H9 (cell line): ENCODE measurements at places on chromosomes 7 and 10. TPM values are rescaled to one million over a fixed set of nuclear protein-coding genes. Genes with fewer than 3 reads are reported as not detected.

- H3K36me3 ChIP-seq = no peaks in the 10 kb centered on the region
- H3K4me3 ChIP-seq = no peak overlapping the region
- H3K27ac ChIP-seq = no peak overlapping the region
- no peaks in the 10 kb centered on the region for H3K4me1 ChIP-seq
- no peaks in the 10 kb centered on the region for H3K27me3 ChIP-seq
Measured at GRCh38 chr7:20236790-20237189, 19.6 kb upstream of the MACC1 start.

- DNase-seq = no peak
- no peak overlapping the region for H3K27ac ChIP-seq
- no peaks in the 10 kb centered on the region for H3K27me3 ChIP-seq
- no peak overlapping the region for H3K4me3 ChIP-seq
Measured at GRCh38 chr7:28077616-28078015, 103.0 kb downstream of the JAZF1 start.

RBM20 gene
- total RNA-seq = 0.15 and 0.17 TPM in 2 replicates

OPN1SW gene
- not detected in 2 replicates for total RNA-seq

DNA sequence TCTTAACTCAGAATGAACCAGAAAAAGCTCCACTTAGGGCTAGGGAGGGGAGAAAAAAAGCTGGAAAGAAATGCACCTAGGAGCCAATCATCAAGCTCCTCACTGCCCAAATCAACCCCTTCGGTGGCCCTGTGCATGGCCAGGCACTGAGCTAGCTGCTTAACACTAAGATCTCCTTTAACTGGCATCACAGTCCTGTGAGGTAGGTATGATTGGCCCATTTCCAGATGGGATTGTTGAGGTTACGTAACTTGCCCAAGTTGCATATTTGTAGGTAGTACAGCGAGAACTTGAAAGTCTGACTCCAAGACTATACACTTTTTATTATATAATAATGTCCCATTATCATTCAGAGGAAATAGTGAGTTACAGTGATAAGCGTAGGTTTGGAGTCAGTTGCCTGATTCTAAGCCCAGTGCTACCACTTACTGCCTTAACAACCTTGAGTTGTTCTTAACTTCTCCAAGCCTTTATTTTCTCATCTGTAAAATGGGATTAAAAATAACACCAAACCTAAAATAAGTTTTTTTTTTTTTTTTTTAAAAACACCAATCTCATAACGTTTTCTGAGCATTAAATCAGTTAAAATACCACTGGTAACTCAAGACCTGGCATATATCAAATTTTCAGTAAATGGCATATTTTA lies 37.2 kb upstream of the ACSL5 start:
- H3K4me1 ChIP-seq = no peaks in the 10 kb centered on the region
- H3K27me3 ChIP-seq = no peaks in the 10 kb centered on the region
- no peak overlapping the region for H3K27ac ChIP-seq
- H3K36me3 ChIP-seq = no peaks in the 10 kb centered on the region
- no peak overlapping the region for H3K4me3 ChIP-seq

ARHGEF5 gene
- total RNA-seq = 32.3 and 33.9 TPM in 2 replicates

DNA sequence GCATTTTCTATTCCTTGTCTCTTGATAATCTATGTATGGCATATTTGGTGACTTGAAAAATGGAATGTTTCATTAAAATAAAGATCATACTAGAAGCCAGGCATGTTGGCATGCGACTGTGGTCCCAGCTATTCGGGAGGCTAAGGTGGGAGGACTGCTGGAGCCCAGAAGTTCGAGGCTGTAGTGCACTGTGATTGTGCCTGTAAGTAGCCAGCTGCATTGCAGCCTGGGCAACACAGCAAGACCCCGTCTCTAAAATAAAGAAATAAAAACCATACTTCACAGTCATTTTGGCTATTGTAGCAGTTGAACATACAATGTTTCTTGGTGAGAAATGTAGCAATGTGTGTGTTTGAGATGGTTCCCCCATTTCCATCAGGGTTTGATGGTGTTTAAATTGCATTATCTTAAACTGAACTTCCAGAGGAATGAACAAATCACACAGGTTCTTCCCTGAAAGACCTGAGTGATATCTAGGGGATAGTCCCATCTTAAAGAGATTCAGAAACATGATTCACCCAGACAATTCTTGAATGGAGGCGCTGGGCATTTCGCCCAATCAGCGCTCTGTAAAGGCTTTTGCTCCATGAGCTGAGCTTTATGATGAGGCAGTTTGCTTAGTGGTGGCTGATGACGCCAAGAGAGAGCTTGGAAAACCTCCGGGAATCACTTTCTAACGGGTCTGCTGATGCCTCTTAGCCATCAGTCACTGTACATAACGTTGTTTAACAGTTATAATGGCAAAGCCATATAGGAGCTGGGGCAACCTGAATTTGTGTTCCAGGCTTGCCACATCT lies 19.4 kb upstream of the BTBD16 start:
- no peak overlapping the region for H3K27ac ChIP-seq
- H3K27me3 ChIP-seq = no peaks in the 10 kb centered on the region
- no peak for DNase-seq
- peaks cover 22% of the 10 kb centered on the region for H3K36me3 ChIP-seq

GRCh38 chr7:1564603-1565022 lies 5.2 kb downstream of the PSMG3 start:
- DNase-seq = no peak
- no peaks in the 10 kb centered on the region for H3K4me1 ChIP-seq
- H3K36me3 ChIP-seq = peaks cover 41% of the 10 kb centered on the region
- H3K27ac ChIP-seq = no peak overlapping the region
- no peaks in the 10 kb centered on the region for H3K27me3 ChIP-seq

GRCh38 chr10:676178-676577 lies 13.3 kb downstream of the DIP2C start:
- peaks cover 3% of the 10 kb centered on the region; the same call in 1 of the 2 replicates for H3K36me3 ChIP-seq
- peaks cover 4% of the 10 kb centered on the region; the same call in 1 of the 2 replicates for H3K4me1 ChIP-seq
- no peak overlapping the region for H3K27ac ChIP-seq
- H3K27me3 ChIP-seq = no peaks in the 10 kb centered on the region

TMEM139 gene
- 0.85 and 1.1 TPM in 2 replicates for total RNA-seq

DNA sequence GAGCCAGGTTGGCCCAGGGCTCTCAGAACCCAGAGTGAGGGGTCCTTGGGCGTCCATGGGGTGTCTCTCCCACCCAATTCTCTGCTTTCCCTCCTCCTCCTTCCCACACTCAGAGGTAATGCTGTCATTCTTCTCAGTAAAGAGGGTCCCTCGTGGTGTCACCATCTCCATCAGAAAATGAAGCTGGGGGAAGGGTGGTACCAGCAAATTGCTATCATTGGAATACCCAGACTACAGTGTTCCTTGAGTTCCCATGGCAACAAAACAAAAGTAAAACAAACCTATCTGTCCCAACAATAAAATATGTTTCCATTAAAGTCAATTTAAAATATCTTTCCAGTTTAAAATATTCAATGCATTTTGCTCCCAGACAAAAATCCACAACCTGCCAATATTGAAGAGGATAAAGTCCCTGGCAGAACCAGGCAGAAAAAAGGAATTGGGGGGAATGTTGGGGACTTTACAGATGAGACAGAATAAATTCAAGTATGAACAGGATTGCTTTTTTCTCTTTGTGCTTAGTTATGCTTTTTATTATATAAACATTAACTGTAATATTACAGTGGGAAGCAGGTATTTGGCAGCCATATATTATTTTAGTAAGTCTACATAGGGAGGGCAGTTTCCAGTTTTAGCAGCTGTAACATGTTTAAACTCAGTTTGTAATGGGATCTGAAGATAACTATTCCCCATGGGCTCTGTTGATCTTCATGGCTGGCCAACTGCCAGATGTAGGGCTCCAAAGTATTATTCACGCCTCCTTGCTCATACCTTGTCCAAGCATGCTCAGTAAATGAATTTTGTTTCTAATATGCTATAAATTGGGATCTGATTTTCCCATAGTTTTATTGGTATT lies 182.1 kb downstream of the ARID5B start:
- H3K27ac ChIP-seq = no peak overlapping the region
- DNase-seq = no peak
- H3K36me3 ChIP-seq = no peaks in the 10 kb centered on the region
- no peak overlapping the region for H3K4me3 ChIP-seq

NPTX2 gene
- total RNA-seq = 8.1 and 8.4 TPM in 2 replicates

GLI3 gene
- 43.0 and 45.0 TPM in 2 replicates for total RNA-seq

DNA sequence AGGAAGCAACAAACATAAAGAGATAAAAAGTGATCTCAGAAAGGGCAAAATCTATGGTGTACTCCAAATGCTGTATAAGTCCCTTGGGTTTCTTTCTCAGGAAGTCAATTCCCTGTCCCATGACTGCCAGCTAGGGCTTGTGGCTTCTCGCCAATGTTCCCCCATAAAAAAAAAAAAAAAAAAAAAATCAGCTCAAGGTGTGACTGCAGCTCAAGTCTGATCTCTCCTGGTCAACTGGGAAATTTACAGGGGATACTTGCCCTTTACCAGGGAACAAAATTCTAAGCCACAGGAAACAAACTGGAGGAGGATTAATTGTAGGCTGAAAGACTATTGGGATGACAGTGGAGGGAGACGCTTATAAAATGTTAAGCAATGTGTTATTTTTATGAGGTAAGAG lies 76.0 kb downstream of the PCGF5 start:
- H3K4me1 ChIP-seq = no peaks in the 10 kb centered on the region; the same call in 1 of the 2 replicates
- no peak overlapping the region for H3K4me3 ChIP-seq
